ENCODE measurements at places on chromosomes 7 and 10.

DNA sequence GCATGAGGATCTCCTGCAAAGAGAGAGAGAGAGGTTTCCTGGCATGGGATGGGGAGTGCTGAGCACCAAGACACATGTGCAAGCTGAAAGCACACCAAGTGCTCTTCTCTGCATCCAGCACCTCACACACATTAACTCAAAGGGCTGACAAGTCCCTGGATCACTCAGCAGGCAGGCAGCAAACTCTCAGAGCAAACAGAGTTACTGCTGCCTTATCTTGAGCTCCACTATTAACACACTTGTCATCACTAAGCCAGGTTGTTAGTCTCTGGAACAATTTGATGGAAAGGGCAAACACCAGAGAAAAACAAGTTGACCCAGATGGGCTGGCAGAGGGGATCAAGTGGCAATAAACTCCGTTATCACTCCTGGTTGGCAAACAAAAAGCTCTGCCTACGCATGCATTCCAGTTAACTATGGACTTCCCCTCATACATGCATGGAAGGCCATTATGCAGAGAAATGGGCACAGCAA, 349.9 kb downstream of the KCNMA1 start:
- peak; percentile 16 for DNase-seq
- H3K27me3 ChIP-seq: no peaks in the 10 kb centered on the region
- peak overlapping the region; percentile 42 for H3K27ac ChIP-seq

- no peaks in the 10 kb centered on the region for H3K4me1 ChIP-seq
- no peak for DNase-seq
- no peaks in the 10 kb centered on the region for H3K27me3 ChIP-seq
- H3K36me3 ChIP-seq: no peaks in the 10 kb centered on the region
- H3K4me3 ChIP-seq: no peak overlapping the region
These were observed 113.4 kb downstream of the SRI start for GRCh38 chr7:88106434-88106833.

DNA sequence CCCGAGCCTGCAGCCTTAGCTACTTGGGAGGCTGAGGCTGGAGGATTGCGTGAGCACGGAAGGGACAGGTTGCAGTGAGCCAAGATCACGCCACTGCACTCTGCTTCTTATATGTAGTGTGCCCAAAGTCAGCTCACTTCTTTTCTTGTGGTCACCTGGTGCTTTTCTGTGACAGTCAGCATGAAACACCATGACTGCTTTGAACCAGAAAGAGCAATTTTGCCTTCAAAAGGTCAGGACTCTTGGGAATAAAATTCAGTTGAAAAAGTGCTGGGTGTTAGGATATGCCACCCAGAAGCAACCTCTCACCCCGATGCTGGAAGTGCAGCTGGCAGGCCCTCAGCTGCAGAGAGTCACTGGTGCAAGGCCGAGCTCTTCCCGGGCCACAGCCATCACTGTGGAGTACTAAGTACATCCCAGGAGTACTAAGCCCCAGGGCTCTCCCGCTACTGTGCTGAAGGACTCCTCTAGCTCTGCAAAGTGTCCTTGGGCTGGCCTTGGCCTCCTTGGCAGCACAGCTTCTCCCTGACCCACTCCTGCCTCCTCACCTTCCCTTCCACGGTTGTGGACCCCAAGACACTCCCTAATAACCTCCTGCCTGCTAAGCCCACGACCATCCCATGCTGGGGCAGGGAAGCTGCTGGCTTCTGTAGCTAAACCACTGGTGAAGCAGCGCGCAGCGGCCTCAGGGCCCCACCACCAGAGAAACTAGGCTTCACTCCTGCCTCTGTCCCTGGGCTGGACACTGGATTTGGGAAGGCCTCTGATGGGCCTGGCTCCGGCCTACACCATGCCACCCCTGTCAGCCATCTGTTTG, 17.6 kb upstream of the GDI2 start:
- H3K4me1 ChIP-seq: peaks cover 5% of the 10 kb centered on the region
- H3K36me3 ChIP-seq: no peaks in the 10 kb centered on the region
- H3K4me3 ChIP-seq: no peak overlapping the region
- no peaks in the 10 kb centered on the region for H3K27me3 ChIP-seq
- H3K27ac ChIP-seq: no peak overlapping the region

- no peak overlapping the region for H3K27ac ChIP-seq
- H3K4me3 ChIP-seq: no peak overlapping the region
- no peak for DNase-seq
- H3K36me3 ChIP-seq: no peaks in the 10 kb centered on the region
- peaks cover 6% of the 10 kb centered on the region for H3K4me1 ChIP-seq
These were observed 44.7 kb downstream of the IMMP2L start for GRCh38 chr7:111517549-111517951.

DNA sequence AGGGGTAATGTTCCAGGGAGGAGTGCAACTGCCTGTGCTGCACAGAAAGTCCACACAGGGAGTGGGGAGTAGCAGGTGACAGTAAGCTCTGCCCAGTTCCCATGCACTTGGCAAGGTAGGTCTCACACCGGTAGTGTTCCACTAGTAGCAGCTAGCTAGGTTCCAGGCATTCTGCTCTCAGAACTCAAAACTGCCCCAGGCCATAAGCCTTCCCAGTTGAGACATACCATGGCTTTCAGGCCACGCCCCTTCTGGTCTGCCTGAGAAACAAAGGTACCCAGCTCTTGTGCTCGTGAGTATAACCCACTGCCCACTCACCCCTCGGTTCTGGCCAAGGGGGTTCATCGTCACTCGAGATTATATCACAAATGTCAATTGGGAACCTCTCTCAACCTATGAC, 12.6 kb downstream of the CASP7 start:
- H3K27ac ChIP-seq: no peak overlapping the region
- H3K36me3 ChIP-seq: peaks cover under 1% of the 10 kb centered on the region
- no peaks in the 10 kb centered on the region for H3K27me3 ChIP-seq
- H3K4me1 ChIP-seq: no peaks in the 10 kb centered on the region

GRCh38 chr10:85152496-85152895, 824.1 kb downstream of the CCSER2 start:
- no peaks in the 10 kb centered on the region for H3K36me3 ChIP-seq
- no peaks in the 10 kb centered on the region for H3K27me3 ChIP-seq
- no peak overlapping the region for H3K27ac ChIP-seq
- no peak for DNase-seq

All from body of pancreas (tissue), 4 donors.